Hematopoietic multipotent progenitor cell treated with erythropoietin and hydrocortisone succinate and interleukin-3 and kit ligand, for 17 days (in vitro differentiated cells): ENCODE measurements at places on chromosomes 7 and 10.

GRCh38 chr10:103703941-103704919 lies 151.1 kb downstream of the SH3PXD2A start:
- DNase-seq = no peak

DNA sequence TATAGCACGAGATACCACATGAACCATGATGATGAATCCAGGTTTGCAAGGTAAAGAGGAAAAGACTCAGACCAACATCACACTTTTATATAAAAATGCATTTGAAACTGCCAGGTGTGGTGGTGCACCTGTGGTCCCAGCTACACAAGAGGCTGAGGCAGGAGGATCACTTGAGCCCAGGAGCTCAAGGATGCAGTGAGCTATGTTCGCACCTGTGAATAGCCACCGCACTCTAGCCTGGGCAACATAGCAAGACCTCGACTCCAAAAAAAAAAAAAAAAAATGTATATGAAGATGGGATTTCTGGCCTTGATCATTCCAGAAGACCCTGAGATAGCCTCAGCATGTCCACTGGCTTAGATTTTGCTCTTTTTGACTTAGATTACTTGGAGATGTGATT lies 161.6 kb downstream of the PARD3 start:
- no peak for DNase-seq

DNA sequence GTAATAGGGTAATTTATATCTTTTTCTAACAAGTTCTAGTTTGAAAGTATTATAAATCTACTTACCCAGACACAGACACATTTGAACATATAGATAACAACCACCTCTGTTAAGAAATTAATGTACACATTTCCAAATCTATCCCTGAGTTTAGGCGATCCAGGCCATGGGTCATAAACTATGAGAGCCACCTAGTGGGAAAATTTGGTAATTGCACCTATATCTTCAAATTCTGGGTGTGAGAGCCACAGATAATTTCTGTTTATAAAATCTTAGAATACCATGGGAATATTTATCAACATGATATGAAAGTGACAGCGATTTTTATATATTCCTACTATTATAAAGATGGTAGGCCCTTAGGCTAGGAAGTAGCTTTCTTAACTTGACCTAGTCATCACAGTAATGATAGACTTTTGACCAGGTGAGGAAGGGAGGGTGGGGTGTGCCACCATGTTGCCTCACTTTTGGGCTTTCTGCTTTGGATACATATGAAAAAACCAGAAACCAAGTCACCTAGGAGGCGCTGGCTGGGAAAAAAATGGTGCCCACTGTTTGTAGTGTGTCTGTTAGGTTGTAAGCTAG lies 8.0 kb upstream of the EPHA1 start:
- peak; percentile 51 for DNase-seq

DNA sequence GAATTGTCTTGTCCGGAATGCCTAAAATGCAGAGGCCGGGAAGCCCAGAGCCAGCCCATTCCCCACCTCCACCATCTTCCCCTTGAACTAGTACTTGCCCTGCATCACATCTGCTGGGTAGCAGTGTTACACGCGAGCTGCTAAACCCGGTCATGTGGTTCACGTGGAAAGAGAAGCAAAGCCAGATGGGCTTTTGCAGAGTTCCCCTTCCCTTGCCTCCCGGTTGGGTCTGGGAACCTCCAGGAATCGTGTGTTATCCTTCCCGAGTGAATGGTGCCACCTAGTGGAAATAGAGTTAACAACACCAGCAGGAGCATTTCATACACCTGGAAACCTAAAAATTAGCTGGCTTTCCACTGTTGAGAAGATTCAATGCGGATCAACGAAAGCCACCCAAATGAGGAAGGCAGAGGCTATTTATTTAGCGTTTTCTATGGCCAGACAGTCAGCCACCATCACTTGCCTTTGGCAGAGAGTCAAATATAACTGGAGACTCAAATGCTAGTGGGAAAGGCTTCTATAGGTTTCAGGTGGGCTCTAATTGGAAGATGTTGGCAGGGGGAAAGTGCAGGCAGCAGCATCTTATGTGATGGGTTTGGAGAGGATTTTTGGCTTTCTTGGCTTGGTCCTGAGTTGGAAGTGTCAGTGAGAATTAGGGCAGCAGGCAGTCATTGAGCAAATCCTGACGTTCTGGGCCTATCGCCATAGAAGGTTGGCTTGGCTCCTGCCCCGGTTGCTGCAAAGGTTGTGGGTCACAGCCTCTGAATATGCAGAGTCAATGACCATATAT lies 12.9 kb upstream of the DENND2A start:
- DNase-seq = peak; percentile 80

DNA sequence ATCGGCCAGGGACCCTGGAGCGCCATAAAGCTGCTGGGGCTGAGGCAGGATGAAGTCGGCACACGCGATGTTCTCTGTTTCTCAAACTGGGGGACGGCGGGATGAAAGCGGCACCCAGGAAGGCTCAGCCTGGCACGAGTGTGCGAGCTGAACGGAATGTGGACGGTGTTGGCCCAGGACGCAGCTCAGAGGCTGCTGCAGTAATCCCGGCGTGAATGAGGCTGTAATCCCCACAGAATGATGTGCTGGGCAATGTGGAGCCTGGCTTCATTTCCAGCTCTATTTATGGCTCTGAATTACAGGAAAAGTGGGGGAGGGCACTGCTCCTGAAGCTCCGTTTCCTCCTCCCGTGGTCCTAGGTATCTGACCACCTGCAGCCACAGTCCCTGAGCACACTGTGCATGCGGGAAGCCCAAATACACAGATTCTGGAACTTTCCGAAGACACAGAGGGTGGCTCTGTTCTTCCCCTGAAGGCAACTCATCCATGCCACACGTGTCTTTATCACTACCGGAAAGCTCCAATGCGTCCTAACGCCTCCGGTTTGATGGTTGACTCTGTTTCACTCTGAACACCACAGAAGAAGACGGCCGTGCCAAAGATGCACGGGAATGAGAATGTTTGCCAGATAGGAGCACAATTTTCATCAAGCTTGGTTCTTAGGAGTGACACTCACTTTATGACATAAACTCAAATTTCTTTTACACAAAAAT lies 37.6 kb downstream of the KLF6 start:
- no peak for DNase-seq

DNA sequence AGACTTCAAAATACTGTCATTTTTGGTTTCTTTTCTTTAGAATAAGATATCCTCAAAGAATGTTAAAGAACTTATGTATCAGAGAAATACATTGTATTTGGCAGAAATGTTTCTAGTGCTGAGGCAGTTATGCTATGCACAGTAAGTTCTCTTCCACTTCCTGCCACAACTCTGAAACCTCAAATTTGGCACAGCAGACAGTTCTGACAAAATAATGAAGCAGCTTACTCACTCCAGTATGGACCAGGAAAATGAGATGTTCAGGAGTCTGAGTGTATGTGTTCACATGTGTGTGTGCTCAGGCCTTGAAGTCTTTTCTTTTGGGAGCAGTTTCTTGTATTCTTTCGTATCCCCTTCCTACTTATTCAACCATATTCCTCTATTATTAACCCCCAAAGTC lies 197.0 kb upstream of the AGK start:
- no peak for DNase-seq

- DNase-seq = no peak
Observed at GRCh38 chr7:157488966-157489365, 152.2 kb downstream of the DNAJB6 start.

GRCh38 chr10:95606922-95607321 lies 45.8 kb upstream of the SORBS1 start:
- no peak for DNase-seq

DNA sequence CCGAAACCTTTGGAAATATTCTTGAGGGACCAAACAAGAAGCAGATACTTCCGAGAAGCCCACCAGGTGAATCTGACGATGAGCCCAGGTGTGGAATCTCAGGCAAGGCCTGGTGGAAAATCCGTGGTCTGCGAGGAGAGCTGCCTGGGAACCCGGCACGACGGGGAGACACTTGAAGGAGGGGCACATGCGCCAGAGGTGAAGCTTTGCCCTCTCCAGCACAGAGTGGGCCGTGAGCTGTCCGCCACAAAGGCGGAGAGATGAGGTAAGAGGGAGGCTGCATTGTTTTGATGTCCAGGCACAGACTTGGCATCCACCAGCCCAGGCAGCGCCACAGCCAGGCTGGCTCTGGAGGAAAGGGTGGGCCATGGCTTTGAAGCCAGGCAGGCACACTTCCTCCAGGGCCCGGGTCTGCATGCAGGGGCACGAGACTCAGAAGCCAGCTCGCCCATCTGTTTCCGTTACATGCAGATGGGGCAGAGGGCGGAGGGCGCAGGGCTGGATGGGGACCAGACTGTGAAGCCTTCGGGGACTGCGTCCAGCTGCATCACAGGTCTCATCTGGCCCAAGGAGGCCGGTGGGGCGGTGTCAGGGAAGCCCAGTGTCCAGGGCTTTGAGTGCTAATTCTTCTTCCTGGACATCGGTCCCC lies 45.4 kb downstream of the CALML3 start:
- DNase-seq = no peak

DNA sequence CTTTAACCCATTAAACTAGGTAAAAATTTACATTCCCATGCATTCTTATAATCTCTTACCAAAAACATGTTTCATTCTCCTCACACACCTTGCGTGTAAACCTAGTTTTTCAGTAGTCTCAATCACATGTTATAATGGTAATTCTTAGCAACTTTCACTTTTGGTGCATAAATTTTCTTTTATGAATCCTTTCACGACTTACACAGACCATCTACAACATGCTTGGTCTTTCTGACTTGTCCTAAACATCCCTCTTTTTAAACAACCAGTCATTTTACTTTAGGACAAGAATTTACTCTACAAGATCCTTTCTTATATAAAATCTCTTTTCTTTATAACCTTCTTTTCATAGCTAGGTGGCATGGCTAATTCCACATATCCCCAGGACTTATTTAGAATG lies 25.8 kb downstream of the FBXL13 start:
- no peak for DNase-seq

GRCh38 chr7:79664884-79665676 lies 211.6 kb upstream of the MAGI2 start:
- DNase-seq = no peak

- DNase-seq = no peak
Observed at GRCh38 chr7:8189625-8190024, 72.3 kb downstream of the ICA1 start.

GRCh38 chr10:86755454-86755739 lies 1.0 kb upstream of the BMPR1A start:
- DNase-seq = no peak

DNA sequence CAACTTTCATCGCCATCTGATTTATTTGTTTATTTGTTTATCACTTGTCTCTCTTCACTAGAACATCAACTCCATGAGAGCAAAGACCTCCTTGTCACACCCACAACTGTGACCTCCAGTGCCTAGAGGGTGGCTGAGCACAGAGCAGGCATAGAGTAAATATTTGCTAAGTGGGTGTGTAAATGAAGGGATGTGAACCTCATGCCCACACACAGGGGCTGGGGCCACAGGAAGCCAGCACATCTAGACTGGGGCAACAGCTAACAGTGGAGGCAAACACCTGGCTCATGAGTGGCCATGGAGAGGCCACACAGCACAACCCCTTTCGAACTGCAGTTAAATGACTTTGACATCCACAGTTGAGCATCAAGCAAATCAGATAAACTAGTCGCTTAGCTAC lies 39.8 kb downstream of the AKR1B1 start:
- no peak for DNase-seq

- DNase-seq = no peak
Observed at GRCh38 chr10:74934100-74934812, 107.9 kb downstream of the KAT6B start.

DNA sequence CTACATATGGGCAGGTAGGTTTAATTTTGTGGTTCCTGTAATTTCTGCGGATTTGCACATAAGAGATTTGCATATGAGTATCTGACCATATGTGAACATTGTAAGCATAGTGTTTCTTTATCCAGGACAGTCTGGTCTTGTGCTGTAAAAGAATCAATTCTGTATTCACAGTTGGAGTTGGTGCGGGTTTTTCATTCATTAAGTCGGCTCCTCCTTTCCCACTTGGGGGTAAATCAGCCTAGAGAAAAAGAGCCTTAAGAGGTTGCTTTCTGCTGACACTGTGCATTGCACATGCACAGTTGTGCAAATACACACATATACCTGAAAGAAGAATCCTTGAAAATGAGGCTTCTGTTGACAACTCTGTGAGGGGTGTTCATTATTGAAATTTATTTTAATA lies 6.1 kb upstream of the CYP26C1 start:
- DNase-seq = no peak
